Uterus (tissue), 4 donors: ENCODE measurements at places on chromosomes 13 and 19. TPM values are rescaled to one million over a fixed set of nuclear protein-coding genes. Genes with fewer than 3 reads are reported as not detected.

Gene PAN3
- total RNA-seq = 59.0 TPM

Gene CYP4F2
- not detected for total RNA-seq

Gene COX6B2
- total RNA-seq = not detected

Gene PTH2
- total RNA-seq = not detected

- DNase-seq = no peak
These were observed 22.6 kb upstream of the SLAIN1 start for GRCh38 chr13:77674852-77675251.

- DNase-seq = no peak
These were observed 172.2 kb downstream of the KCNRG start for GRCh38 chr13:50187352-50188029.

DNA sequence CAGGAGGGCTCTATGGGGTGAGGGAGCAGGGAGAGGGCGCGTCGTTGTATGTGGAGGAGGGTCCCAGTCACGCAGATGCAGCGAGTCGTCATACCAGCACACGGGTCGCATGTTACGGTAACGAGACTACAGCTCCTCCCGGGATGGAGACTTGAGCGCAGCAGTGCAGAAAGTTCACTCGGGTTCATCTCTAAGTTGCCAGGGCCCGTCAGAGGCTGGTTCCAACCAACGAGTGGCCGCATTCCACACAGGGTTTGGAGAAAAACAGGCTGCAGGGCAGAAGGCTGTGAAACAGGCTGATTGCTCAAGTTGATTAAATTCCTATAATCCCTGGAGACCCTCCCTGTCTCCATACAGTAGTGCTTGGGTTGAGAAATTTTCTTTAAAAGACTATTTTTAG is 21.9 kb upstream of the TTYH1 start:
- no peak for DNase-seq

DNA sequence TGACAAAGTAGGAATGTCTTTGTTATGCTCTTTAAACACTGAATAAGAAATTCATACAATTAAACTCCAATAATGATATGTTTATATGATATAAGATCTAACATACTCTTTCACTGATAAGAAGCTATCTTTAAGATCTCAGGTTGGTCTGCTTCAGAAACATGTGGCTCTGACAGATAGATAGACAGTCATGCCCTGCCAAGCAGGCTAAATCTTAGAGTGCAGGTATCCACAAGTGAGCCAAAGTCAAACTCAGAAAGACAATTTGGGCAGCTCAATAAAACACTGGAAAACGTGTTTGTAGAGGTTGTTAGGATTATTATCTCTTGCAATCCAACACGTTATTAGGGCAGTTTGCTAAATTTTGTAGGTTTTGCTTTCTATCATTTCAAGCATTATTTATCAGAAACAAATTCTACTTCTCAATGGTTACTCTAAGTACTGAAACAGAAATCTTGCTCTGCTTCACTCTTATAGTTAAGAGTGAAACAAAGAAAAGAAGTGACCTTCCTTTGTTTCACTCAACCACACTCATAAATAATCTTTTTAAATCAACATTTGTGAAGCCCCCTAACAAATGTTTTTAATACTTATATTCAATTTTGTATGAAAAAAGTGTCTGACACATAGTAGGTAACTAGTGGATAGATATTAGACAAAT is 1255.6 kb downstream of the DIAPH3 start:
- no peak for DNase-seq

DNA sequence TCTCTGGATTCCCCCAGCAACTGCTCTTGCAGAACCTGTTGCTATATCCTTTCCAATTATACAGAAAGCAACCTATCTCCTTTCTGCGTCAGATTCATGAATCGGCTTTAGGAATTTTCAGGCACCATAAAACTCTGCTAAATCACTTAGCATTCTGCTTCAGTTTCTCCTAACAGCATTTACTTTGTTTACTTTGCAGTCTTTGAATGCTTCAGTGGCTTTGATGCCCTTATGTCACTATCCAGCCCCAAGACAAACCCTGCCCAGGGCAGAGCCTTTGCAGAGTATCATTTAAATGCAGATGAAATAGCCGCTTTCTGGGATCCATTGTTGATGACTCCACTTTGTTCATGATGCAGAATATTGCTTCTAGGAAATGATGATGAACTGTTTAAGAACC is 43.1 kb downstream of the SLITRK1 start:
- no peak for DNase-seq

DNA sequence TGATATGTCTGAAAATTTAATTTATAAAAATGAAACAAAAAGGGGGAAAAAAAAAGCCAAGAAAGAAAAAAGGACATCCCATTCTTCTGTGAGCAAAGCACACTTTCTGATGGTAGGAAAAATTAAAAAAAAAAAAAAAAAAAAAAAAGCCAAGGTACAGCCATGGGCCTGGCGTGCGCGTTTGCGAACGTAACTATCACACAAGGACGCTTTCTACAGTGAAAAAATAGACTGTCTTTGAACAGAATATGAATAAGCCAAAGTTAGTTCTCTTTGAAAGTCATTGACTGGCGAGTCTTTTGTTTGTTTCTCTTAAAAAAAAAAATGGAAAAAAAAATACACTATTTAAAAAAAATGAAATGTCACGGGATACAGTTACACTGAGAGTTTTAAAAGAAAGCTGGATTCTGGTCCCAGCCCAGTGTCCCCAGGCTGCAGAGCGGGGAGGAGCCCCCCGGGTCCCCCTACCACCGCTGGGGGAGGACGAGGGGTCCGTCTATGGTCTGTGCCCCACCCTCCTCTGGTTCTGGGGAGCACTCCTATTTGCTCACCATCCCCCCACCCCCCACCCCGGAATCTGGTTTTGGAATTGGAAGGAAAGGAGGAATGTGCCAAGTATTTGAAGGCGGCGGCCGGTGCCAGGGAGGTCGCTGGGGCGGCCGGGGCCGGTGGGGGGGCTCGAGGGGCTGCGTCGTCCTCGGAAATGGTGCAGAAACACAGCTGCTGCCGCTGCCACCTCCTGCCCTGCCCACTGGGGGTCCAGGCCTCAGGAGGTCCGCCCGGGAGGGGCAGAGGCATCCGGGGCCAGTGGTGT is 134.5 kb downstream of the PTPRS start:
- no peak for DNase-seq

- no peak for DNase-seq
These were observed 52.0 kb downstream of the DPF1 start for GRCh38 chr19:38172001-38172400.

GRCh38 chr13:73948848-73949529 is 185.2 kb downstream of the KLF12 start:
- no peak for DNase-seq

- DNase-seq = no peak
These were observed 435.4 kb upstream of the TSHZ3 start for GRCh38 chr19:31784671-31785101.

- no peak for DNase-seq
These were observed 21.7 kb downstream of the IFT88 start for GRCh38 chr13:20588529-20589110.

DNA sequence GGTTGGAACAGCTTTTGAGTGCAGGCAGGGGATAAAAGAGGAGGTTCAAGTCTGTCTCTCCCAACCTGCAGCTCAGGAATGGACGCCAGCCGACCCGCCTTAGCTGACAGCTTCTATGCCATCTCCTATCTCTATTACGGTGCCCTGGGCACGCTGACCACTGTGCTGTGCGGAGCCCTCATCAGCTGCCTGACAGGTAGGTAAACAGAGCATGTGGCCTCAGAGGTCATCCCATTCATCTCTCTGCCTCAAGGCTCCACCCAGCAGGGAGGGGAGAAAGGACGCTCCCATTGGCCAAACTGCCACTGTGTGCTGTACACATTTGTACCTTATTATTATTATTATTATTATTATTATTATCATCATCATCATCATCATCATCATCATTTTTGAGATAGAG is 16.5 kb downstream of the SLC5A5 start:
- no peak for DNase-seq

GRCh38 chr13:50248516-50249143 is 233.4 kb downstream of the KCNRG start:
- no peak for DNase-seq

DNA sequence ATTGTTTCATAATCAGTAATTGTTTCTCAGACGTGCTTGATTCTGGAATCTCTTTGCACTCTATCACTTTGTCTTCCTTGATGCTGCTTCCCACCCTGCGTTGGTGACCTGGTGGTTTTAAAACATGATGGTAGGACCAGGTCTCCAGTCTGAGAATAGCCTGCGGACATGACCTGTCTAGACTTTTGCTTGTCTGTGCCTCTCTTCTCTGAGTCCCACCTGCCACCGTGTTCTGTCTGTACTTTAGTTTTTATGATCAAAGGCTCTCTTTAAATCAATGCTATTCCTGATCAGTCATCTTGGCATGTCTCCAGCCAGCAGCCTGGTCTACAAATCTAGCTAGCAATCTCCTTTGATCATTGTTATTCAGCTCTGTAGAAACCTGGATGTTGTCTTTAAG is 933.9 kb downstream of the DIAPH3 start:
- DNase-seq = no peak

GRCh38 chr13:78152415-78152814 is 233.8 kb upstream of the EDNRB start:
- no peak for DNase-seq

DNA sequence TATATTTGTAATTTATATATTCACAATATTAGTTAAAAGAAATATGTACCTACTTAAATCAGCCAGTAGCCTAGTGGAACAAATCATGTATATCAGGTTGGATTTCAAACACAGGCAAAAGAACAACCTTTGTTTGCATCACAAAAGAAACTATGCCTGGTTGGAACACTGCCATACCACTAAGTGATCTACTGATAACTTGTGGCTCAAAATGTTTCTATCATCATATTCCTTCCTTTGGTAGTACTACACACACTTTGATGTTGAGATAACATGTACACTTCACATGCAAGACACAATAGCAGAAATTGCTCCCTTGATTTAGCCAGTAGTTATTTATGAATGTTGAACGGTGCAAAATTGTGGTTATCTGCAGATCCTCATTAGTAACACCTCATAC is 146.0 kb upstream of the GPC6 start:
- no peak for DNase-seq

GRCh38 chr19:32537580-32537979 is 43.4 kb upstream of the PDCD5 start:
- no peak for DNase-seq
